Stimulated activated CD4-positive, alpha-beta T cell treated with anti-CD3 and anti-CD28 coated beads, Interleukin-2, amount 100 ng/mL, for 24 hours (primary cell): ENCODE measurements at places on chromosomes 6 and 20.
A peak's percentile ranks its signal among the peaks of the same experiment; 100 is the strongest.

DNA sequence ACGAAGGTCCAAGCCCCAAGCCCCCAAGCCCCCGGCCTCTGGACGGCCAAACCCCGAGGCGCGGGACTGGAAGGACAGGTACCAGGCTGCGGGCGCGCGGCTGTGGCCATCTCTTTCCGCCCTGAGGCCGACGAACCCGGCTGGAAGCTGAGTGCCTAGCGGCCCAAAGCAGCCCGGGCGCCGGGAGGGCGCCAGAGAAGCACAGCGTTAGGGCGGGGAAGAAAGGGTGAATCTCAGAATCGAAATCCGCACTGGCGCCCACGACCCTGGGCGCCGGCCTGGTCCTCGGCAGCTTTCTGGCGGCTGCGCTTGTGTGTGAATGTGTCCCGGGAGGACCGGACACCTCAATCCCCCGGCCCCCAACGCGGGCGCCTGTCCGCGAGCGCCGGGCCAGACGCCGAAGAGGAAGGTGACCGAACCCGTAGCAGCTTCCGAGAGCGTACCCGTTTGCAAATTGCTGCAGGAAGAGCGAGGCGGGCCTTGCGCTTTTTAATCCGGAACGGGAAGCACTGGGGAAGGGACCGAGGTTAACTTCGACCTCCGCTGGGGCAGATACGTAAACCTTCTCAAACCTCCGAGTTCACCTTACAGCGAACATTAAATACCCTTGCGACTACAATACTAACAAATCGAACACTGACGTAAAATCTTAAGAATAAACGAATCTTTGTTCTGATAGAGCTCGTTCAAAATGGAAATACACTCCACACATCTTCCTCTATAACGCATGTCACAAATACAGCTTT lies 2.9 kb downstream of the NRN1 start:
- DNase-seq = no peak

GRCh38 chr6:155366325-155366724 lies 52.0 kb upstream of the TFB1M start:
- no peak for DNase-seq

- DNase-seq = no peak
These were observed 19.6 kb upstream of the RREB1 start for GRCh38 chr6:7088076-7088742.

GRCh38 chr6:30311101-30311500 lies 15.6 kb upstream of the TRIM39 start:
- no peak for DNase-seq

- DNase-seq = peak; percentile 54
These were observed 630 bp downstream of the LIME1 start for GRCh38 chr20:63736893-63737694.

DNA sequence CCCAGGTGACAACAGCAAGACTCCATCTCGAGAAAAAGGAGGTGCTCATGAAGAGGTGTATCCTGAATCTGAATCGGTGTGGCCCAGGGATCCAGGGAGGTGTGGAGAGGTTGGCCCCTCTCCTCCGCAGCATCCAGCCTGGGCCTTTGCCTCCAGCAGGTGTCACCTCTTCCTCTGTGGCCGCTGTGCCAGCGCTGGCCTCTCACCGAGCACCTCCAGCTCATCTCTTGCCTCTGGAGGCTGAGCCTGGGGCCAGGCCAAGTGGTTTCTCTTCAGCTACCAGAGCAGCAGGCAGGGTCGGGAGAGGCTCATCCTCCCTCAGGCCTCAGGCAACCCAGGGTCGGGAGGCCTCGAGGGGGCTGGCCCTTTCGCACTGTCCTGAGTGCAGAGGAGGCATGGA lies 1.2 kb upstream of the COL20A1 start:
- DNase-seq = no peak

- no peak for DNase-seq
These were observed 22.8 kb downstream of the MUC22 start for GRCh38 chr6:31033075-31033474.
